PC-3 (cell line): ENCODE measurements at places on chromosomes 2 and 18. TPM values are rescaled to one million over a fixed set of nuclear protein-coding genes. Genes with fewer than 3 reads are reported as not detected.

DNA sequence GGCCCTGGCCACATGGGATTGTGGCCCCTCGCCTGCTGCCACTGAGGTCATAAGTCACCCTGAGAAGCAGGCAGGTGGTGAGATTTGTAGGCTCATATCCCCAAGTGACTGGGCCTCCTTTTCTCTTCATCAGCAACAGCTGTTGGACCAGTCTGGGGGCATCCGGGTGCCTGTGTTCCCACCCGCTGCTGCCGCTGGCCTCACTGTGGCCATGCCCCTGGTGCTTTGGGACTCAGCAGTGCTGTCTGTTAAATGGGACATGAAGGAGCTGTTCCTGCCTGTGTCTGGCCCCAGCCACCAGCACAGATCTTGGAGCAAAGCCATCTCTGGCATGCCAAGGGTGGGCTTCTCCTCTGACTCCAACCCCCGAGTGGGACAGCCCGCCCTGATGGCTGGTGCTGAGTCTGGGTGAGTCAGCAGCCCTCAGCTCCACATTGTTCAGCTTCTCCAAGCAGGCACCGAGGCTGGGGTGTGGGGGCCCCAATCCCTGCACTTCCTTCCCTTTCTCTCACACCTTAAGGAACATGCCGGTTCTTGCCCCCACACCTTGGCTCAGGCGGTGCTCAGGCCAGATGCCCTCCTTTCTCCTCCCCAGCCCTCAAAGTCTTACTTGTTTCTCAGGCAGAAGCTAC, 207.9 kb downstream of the GLI2 start:
- H3K4me1 ChIP-seq = peaks cover 15% of the 10 kb centered on the region
- H3K36me3 ChIP-seq = no peaks in the 10 kb centered on the region
- no peak for DNase-seq
- no peaks in the 10 kb centered on the region for H3K27me3 ChIP-seq
- H3K27ac ChIP-seq = no peak overlapping the region
- no peak overlapping the region for H3K4me3 ChIP-seq

The VIT gene
- not detected in 2 replicates for total RNA-seq

DNA sequence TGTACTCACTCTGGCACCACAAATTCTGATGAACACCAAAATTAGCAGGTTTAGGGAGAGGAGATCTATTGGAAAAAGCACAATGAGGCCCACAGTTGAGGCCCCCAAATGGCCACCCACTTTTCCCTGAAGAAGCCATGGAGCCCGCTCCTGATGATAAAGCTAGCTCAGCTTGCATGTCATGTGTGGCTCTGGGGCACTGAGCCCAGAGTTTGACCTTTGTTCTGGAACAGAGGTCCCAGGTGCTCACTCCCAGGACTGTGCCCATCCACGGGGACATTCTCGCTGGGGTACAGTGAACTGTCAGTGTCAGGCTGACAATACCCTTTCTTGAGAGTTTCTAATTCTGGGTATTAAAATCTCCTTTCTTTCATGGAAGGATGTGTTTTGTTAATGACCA, 36.2 kb downstream of the XDH start:
- H3K4me1 ChIP-seq = peaks cover 14% of the 10 kb centered on the region
- DNase-seq = no peak
- H3K27me3 ChIP-seq = no peaks in the 10 kb centered on the region
- no peak overlapping the region for H3K4me3 ChIP-seq

GRCh38 chr18:36539674-36540231, 242.2 kb downstream of the FHOD3 start:
- no peak overlapping the region for H3K4me3 ChIP-seq
- H3K4me1 ChIP-seq = no peaks in the 10 kb centered on the region
- no peak for DNase-seq
- no peak overlapping the region for H3K27ac ChIP-seq
- H3K27me3 ChIP-seq = no peaks in the 10 kb centered on the region
- no peaks in the 10 kb centered on the region for H3K36me3 ChIP-seq

The FSIP2 gene
- 2.0 and 2.5 TPM in 2 replicates for total RNA-seq

The CHRND gene
- not detected in 2 replicates for total RNA-seq

GRCh38 chr2:69977906-69978482, 16.6 kb upstream of the ASPRV1 start:
- no peak overlapping the region for H3K27ac ChIP-seq
- no peaks in the 10 kb centered on the region for H3K36me3 ChIP-seq
- DNase-seq = no peak
- no peak overlapping the region for H3K4me3 ChIP-seq
- H3K27me3 ChIP-seq = no peaks in the 10 kb centered on the region

The DOK6 gene
- not detected in 2 replicates for total RNA-seq

DNA sequence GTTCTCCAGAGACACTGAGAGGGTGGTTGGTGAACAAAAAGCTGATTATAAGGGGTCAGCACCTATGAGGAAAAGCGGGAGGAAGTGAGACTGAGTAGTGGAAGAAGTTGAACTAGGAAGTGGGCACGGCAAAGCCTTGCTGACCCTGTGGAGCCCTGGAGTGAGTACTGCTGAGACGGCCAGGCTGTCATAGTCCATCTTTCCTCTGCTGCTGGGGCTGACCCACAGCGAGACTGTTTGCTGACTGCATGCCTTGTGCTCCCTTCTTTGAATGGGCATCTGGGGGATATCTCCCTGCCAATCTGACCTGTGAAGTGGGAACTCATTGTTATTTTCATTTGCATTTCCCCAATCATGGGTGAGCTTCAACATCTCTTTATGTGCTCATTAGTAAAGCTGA, 92.4 kb upstream of the LDAH start:
- H3K4me3 ChIP-seq = no peak overlapping the region
- peaks cover 30% of the 10 kb centered on the region for H3K27me3 ChIP-seq
- H3K36me3 ChIP-seq = no peaks in the 10 kb centered on the region
- H3K4me1 ChIP-seq = no peaks in the 10 kb centered on the region
- DNase-seq = no peak

DNA sequence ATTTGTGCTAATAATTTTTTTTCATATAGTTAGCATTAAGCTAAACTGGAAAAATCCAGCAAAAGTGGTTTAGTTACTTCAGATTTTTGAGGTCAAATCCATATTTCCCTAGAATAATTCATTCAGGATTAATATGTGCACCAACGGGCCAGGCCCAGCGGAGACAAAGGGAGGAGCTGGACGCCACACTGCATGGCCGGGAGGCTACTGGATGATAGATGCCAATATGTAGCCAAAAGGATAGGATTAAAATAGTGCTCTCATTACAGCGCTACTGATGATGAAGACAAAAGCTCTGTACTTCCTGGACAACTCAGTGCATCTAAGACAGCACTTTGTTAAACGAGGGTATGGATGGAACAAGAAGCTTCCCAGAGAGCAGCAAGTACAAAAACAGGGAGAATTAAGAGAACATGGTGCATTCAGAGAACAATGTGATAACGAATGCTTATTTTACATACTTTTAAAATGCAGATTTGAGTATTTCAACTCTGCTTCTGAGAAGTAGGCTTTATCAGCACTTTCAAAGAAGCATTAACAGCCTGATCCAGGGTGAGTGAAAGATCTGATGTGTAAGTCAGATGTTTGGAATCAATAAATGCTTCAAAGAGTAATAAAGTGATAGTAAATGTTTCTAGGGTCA, 39.8 kb downstream of the PPP4R1 start:
- H3K4me1 ChIP-seq = peaks cover 5% of the 10 kb centered on the region; the same call in 1 of the 2 replicates
- DNase-seq = no peak
- no peaks in the 10 kb centered on the region for H3K27me3 ChIP-seq
- no peak overlapping the region for H3K4me3 ChIP-seq

The RUFY4 gene
- total RNA-seq = not detected in 2 replicates

- H3K27ac ChIP-seq = no peak overlapping the region
- no peak overlapping the region for H3K4me3 ChIP-seq
- no peak for DNase-seq
- peaks cover 86% of the 10 kb centered on the region for H3K27me3 ChIP-seq
- no peaks in the 10 kb centered on the region for H3K4me1 ChIP-seq
Observed at GRCh38 chr18:78728784-78729467, 250.7 kb upstream of the SALL3 start.

- no peak overlapping the region for H3K27ac ChIP-seq
- DNase-seq = no peak
- no peaks in the 10 kb centered on the region for H3K4me1 ChIP-seq
- no peaks in the 10 kb centered on the region for H3K27me3 ChIP-seq
- no peaks in the 10 kb centered on the region; the same call in 1 of the 2 replicates for H3K36me3 ChIP-seq
Observed at GRCh38 chr2:86778957-86779356, 11.8 kb downstream of the CD8A start.

DNA sequence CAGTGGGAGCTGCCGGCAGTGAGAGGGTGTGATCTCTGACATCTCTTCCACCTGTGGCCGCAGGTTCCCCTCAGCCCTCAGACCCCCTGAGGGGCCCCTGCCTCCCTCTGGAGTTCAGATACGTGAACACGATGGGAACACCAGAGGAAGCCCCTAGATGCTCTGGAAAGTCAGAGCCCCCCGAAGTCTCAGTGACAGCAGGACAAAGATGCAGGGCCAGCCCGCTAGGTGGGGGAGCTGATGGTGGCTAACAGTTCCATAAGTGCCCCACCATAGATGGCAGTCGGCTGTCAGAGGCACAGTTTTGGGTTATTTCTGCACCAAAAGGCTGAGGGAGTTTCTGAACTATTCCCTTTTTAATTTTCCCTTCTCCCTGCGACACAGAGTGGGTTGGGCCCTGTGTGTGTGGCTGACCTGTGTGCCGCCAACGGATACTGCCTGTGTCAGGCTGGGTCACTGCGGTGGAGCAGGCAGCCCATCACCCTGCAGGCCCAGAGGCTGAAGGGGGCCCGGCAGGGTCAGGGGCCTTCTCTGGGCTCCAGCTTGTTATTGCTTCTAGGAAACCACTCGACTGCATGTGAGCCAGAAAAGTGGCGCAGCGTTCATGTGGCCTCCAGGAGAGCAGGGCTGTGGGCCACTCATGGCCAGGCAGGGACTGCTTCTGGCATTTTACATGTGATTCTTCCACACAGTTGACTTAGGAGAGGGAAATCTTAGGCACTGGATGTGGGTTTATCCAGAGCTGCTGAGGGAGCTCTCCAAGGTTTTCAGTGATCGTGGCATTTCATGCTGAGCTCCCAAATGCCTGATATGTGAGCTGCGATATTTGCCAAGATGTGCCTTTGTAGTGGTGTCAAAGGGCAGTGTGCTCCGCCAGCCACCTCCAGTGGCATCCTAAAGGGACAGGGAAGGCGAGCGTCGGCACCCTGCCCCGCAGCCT, 225.1 kb downstream of the SH3RF3 start:
- H3K4me1 ChIP-seq = peaks cover 30% of the 10 kb centered on the region
- H3K27ac ChIP-seq = no peak overlapping the region
- H3K27me3 ChIP-seq = no peaks in the 10 kb centered on the region
- no peak overlapping the region for H3K4me3 ChIP-seq
- H3K36me3 ChIP-seq = 0 out of 2 replicates have a peak, but pooled peaks cover 6% of the 10 kb centered on the region

DNA sequence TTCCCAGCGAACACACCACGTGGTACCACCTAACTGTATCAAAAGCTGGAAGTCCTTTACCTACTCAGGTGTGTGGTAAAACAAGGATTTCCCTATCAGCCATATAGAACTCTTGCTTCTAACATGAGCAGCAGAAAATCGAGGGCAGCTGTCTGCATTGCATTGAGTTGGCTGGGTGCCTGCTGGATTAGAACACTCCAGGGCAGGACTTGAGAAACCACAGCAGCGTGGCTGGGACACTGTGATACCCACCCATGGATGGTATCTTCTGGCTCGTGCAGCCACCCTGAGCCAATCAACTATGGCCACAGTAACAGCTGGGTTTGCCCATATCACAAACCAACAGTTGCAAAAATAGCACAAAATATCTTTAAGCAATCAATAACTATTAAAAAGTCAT, 188.3 kb downstream of the FBXO15 start:
- no peak overlapping the region for H3K4me3 ChIP-seq
- H3K4me1 ChIP-seq = no peaks in the 10 kb centered on the region
- peaks cover 25% of the 10 kb centered on the region for H3K27me3 ChIP-seq
- no peak overlapping the region for H3K27ac ChIP-seq
- no peak for DNase-seq
- H3K36me3 ChIP-seq = no peaks in the 10 kb centered on the region

DNA sequence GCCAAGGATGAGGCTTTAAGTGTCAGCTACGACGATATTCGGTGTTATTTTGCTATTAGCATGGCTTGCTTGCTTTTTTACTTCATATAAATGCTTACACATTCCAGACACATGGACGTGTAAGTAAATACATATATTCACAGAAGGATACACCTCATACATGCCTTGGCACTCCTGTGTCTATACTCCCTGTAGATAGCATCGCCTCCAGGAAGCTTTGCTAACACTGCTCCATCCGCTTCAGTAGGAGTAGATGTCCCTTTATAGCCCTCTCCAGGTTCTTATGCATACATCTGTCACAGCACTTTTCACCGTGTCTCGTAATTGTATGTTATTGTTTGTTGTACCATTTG, 27.5 kb upstream of the KCTD1 start:
- no peaks in the 10 kb centered on the region for H3K36me3 ChIP-seq
- H3K27ac ChIP-seq = peak overlapping the region; percentile 73
- H3K4me3 ChIP-seq = peak overlapping the region; percentile 63
- no peaks in the 10 kb centered on the region for H3K27me3 ChIP-seq
- DNase-seq = peak; percentile 67

GRCh38 chr18:48488388-48488850, 50.4 kb upstream of the CTIF start:
- peaks cover 11% of the 10 kb centered on the region for H3K4me1 ChIP-seq
- DNase-seq = peak; percentile 78
- H3K4me3 ChIP-seq = no peak overlapping the region
- H3K27ac ChIP-seq = no peak overlapping the region
- no peaks in the 10 kb centered on the region for H3K36me3 ChIP-seq

- H3K27ac ChIP-seq = no peak within 1 kb of the TSS
- H3K27me3 ChIP-seq = no peaks in the 10 kb centered on the region
- no peaks in the 10 kb centered on the region for H3K4me1 ChIP-seq
- no peak within 1 kb of the TSS for H3K4me3 ChIP-seq
- H3K36me3 ChIP-seq = no peaks in the 10 kb centered on the region
Observed at GRCh38 chr2:179049546-179050311, at the start of gene CCDC141. CCDC141 (minus strand) TSS chr2:179050137; CDS start chr2:179049941, 196 bp downstream.

- no peaks in the 10 kb centered on the region for H3K27me3 ChIP-seq
- H3K27ac ChIP-seq = no peak overlapping the region
- no peaks in the 10 kb centered on the region for H3K4me1 ChIP-seq
- H3K4me3 ChIP-seq = no peak overlapping the region
Observed at GRCh38 chr2:230814616-230815015, 50.1 kb upstream of the ITM2C start.

DNA sequence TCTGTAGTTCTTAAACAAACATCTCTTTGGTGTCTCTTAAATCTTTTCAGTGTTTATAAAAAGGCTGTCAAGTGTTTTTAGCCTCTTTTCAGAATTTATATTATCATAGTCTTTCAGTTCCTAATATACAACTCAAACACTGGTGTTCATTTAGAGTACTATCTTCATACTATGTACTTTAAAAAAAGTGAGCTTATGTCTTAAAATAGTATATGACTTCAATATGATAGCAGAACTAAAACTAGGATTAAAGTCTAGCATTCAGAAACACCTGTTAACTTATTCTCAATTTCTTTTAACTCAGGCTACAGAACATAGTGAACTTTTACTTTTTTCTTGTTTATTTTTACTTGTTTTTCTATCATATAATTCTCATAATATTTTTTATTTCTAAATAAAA, 14.7 kb upstream of the IKZF2 start:
- no peak overlapping the region for H3K4me3 ChIP-seq
- DNase-seq = no peak
- no peak overlapping the region for H3K27ac ChIP-seq
- H3K36me3 ChIP-seq = no peaks in the 10 kb centered on the region

The GDF7 gene
- total RNA-seq = 0.04 TPM in 1 of 2 replicates, not detected in the other

The KLHL29 gene
- total RNA-seq = 2.6 and 3.1 TPM in 2 replicates

The CKAP2L gene
- 16.0 and 20.7 TPM in 2 replicates for total RNA-seq

- peaks cover 49% of the 10 kb centered on the region for H3K27me3 ChIP-seq
- H3K36me3 ChIP-seq = no peaks in the 10 kb centered on the region
- no peak overlapping the region for H3K27ac ChIP-seq
Observed at GRCh38 chr2:128557831-128558241, 239.2 kb upstream of the HS6ST1 start.

The MBD2 gene
- 31.9 and 37.0 TPM in 2 replicates for total RNA-seq

The DYSF gene
- total RNA-seq = 13.0 and 18.8 TPM in 2 replicates
